ENCODE measurements at places on chromosomes 6 and 20. TPM values are rescaled to one million over a fixed set of nuclear protein-coding genes. Genes with fewer than 3 reads are reported as not detected.

Gene PRR18
- not detected for total RNA-seq

GRCh38 chr6:143140767-143141166 lies 80.1 kb downstream of the AIG1 start:
- no peak for DNase-seq

Gene C20orf202
- not detected for total RNA-seq

DNA sequence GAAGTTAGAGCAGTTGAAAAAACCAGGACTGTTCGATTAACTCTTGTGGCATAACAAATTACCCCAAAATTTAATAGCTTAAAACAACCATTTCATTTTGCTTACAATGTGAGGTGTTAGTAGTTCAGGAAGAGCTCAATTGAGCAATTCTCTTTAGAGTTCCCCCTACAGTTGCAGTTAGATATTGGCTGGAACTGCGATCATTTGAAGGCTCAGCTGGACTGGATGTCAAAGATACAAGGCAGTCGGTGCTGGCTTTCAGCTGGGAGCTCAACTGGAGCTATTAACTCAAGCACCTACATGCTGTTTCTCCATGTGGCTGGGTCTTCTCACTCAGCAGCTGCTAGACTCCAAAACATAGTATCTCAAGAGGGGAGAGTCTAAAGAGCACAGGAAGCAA lies 96.0 kb upstream of the LOC128125822 start:
- no peak for DNase-seq
